ENCODE measurements at places on chromosomes 2 and 18. TPM values are rescaled to one million over a fixed set of nuclear protein-coding genes. Genes with fewer than 3 reads are reported as not detected.

NOSTRIN gene
- total RNA-seq, result 2.9 TPM

CBLN2 gene
- total RNA-seq, result 280 TPM

PROKR1 gene
- 0.82 TPM for total RNA-seq

COLEC12 gene
- total RNA-seq, result 16.7 TPM

STAT1 gene
- 20.8 TPM for total RNA-seq

ASPRV1 gene
- 2.0 TPM for total RNA-seq

ADAM23 gene
- 20.0 TPM for total RNA-seq

PIKFYVE gene
- total RNA-seq, result 46.9 TPM

CHRNG gene
- not detected for total RNA-seq

UGT1A7 gene
- total RNA-seq, result not detected

EMX1 gene
- total RNA-seq, result 11.8 TPM

SLC19A3 gene
- total RNA-seq, result 2.0 TPM

SAP130 gene
- total RNA-seq, result 4.9 TPM

STARD6 gene
- 0.82 TPM for total RNA-seq

CTIF gene
- 42.0 TPM for total RNA-seq

CYBRD1 gene
- 10.2 TPM for total RNA-seq

NAB1 gene
- 57.5 TPM for total RNA-seq

NEU4 gene
- total RNA-seq, result 1.6 TPM

SULT1C2 gene
- total RNA-seq, result 0.41 TPM

SERTAD2 gene
- total RNA-seq, result 3.7 TPM

ACOXL gene
- total RNA-seq, result not detected

CRYBA2 gene
- not detected for total RNA-seq

MATN3 gene
- 1.6 TPM for total RNA-seq

Measured in frontal cortex (tissue), 4 donors.